ENCODE measurements at places on chromosomes 16 and 17. TPM values are rescaled to one million over a fixed set of nuclear protein-coding genes. Genes with fewer than 3 reads are reported as not detected.

DNA sequence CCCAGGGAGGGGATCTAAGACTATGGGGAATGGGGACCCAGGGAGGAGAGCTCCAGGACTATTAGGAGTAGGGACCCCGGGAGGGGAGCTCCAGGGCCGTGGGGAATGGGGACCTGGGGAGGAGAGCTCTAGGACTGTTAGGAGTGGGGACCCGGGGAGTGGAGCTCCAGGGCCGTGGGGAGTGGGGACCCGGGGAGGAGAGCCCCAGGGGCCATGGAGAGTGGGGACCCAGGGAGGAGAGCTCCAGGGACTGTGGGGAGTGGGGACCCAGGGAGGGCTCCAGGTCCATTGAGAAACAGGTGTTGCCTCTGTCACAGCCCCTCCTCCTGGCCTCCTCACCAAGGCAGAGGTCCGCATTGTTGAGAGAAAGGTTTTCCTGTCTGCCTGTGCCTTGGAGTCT lies 16.0 kb downstream of the MPRIP start:
- no peak for DNase-seq
- H3K4me3 ChIP-seq, result no peak overlapping the region
- no peaks in the 10 kb centered on the region for H3K27me3 ChIP-seq
- no peak overlapping the region for H3K27ac ChIP-seq
- peaks cover 2% of the 10 kb centered on the region for H3K4me1 ChIP-seq

TSPAN10 gene
- total RNA-seq, result 4.0 TPM

DNA sequence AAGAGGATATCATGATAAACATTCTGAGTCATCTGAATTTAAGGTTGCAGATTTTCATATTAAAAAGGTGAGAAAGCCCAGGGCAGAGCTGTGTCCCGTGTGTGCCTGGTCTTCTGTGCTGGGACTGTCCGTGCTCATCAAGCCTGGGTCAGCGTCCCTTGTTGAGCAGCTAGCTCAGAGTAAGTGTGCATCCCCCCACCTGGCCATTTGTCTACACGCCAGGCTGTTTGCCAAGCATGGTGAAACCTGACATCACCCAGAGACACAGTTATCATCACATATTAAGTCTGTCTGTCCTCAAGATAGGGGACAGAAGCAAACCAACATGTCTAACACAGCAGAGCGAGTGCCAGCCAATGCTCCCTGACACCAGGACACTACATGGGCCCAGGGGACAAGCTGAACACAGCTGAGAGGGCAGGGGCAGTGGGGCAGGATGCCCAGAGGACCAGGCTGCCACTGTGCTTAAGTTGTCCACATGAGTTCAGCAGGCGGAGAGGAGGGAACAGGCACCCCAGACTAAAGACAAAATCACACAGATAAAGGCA lies 57.9 kb upstream of the CNEP1R1 start:
- H3K27ac ChIP-seq, result no peak overlapping the region
- no peak for DNase-seq
- H3K4me3 ChIP-seq, result no peak overlapping the region
- peaks cover 13% of the 10 kb centered on the region for H3K27me3 ChIP-seq
- no peaks in the 10 kb centered on the region for H3K36me3 ChIP-seq
- peaks cover 8% of the 10 kb centered on the region for H3K4me1 ChIP-seq

KCTD19 gene
- 0.14 TPM for total RNA-seq

DNA sequence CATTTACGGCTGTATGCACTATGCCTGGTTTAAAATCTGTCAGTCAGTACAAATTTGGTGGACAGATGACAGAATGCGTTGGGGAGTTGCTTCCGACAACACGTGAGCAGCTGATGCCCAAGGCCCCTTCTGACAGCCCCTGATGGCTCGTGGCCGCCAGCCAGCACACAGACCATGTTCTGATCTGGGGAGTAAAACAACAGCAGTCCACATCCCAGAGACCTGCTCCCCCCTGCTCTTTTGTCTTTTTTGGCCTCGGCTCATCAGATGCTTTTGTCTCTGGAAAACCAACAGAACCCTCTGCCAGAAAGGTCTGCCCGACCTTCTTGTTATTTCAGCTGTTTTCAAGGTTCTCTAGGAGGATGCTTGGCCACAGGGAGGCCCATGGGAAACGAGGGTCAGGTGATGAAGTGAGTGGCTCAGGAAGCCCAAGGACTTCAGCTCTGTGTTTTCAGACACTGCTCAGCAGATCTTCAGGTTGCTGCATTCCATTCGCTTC lies 10.8 kb downstream of the ARSG start:
- H3K4me3 ChIP-seq, result no peak overlapping the region
- peaks cover 6% of the 10 kb centered on the region for H3K4me1 ChIP-seq
- H3K36me3 ChIP-seq, result no peaks in the 10 kb centered on the region
- no peak for DNase-seq
- H3K27ac ChIP-seq, result no peak overlapping the region
- peaks cover 6% of the 10 kb centered on the region for H3K27me3 ChIP-seq

DNA sequence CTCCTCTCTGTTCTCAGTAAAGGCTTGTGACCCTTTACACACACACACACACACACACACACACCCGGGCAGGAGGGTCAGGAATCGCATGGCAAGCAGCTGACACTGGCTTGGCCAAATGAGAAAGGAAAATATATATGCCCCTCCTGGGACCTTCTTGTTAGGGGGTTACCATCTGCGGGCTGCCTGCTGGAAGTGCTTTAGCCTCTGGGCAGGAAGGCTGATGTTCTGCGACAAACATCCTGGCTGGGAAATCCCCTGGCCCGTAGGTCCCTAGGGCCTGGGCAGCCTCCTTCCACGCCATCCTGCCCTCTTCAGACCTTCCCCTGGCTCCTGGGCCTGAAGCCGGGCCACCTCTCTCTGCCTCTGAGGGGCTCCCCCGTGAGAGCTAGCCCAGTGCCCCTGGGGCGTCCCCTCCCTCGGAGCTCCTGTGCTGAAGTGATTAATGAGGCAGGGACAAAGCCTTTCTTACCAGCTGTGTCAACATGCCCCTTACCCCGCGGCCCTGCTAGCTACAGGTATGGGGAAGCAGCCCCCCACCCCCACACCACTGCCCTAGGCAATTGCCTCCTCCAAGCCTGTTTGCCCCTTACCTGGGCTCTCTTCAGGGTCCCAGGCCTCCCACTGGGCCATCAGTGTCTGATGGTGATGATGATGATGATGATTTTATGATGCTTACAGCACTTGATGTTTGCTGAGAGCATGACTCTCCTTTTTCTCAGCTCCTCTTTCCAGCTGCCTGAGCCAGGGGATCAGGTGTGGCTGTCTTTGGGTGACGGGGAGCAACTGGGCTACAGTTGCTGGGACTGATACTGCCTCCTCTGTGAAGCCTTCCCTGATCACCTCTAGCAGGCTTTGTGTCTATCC lies 32.8 kb upstream of the ETV4 start:
- peaks cover 49% of the 10 kb centered on the region for H3K4me1 ChIP-seq
- H3K27ac ChIP-seq, result peak overlapping the region; percentile 85
- no peaks in the 10 kb centered on the region for H3K27me3 ChIP-seq
- no peaks in the 10 kb centered on the region for H3K36me3 ChIP-seq
- peak; percentile 45 for DNase-seq

GRCh38 chr16:9909072-9909825 lies 273.0 kb downstream of the GRIN2A start:
- peaks cover 3% of the 10 kb centered on the region for H3K27me3 ChIP-seq
- H3K36me3 ChIP-seq, result no peaks in the 10 kb centered on the region
- H3K4me3 ChIP-seq, result no peak overlapping the region
- H3K4me1 ChIP-seq, result peaks cover 2% of the 10 kb centered on the region

DNA sequence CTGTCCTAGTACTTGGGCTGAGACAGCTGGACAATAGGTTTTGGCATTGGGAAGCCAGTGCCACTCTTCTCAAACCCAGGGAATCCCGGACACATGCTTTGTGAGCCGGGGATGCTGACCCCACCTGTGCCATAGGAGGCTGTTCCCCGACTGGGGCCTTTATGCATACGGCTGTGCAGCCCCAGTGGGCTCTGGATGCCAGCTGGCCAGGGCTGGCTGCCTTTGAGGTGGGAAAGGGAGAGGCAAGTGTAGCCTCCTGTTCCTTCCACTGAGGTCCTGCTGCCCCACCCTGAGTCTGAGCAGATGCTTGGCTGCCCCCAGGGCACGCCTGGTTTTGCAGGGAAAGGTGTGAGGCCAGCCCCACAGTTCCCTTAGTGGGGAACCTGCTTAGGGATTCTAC lies 105.7 kb downstream of the CCDC182 start:
- H3K4me1 ChIP-seq, result no peaks in the 10 kb centered on the region
- H3K4me3 ChIP-seq, result no peak overlapping the region
- peak overlapping the region; percentile 49 for H3K27ac ChIP-seq
- no peak for DNase-seq
- peaks cover 10% of the 10 kb centered on the region for H3K36me3 ChIP-seq

PLEKHG4 gene
- 3.8 TPM for total RNA-seq

DNA sequence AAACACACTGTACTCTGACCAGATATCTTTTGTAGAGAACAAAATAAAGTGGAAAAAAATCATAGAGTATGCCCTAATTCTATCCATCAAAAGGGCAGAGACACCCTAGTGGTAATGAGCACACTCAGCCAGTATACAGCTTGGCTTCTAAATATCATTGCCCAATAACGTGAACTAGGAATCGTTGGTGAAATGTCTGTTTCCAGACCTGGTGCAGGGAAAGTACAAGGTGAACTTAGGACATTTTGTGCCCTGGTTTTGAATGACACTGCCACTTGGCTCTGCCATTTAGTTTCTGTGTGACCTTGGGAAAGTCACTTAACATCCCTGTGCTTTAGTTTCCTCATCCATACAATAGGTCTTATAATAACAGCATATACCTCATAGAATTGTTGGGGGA lies 13.7 kb downstream of the AMFR start:
- DNase-seq, result no peak
- H3K4me1 ChIP-seq, result peaks cover 3% of the 10 kb centered on the region
- H3K36me3 ChIP-seq, result peaks cover 18% of the 10 kb centered on the region
- H3K27ac ChIP-seq, result no peak overlapping the region
- H3K27me3 ChIP-seq, result no peaks in the 10 kb centered on the region

DNA sequence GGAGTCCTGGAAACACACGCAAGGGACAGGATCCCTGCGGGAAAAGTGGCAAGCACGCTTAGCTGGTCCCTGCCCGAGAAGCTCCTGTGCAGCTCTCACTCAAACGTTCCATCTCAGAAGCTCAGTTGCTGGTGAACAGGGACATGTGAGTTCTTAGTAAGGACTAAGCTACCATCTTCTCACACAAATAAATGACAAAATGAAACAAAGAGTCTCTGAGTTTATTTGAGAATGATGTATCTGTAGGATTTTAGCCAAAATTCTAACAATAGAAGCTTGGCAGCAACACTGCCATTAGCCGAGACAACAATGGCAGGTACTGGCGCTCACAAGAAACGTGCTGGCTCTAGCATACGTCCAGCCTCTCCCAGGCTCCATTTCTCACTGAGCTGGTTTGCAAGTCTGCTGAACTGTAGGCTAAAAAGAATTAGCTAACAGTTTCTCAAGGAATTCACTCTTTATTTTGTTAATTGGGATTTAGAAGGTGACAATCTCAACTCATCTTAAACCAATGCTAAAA lies 90.2 kb downstream of the VPS53 start:
- DNase-seq, result no peak
- peaks cover 3% of the 10 kb centered on the region for H3K4me1 ChIP-seq
- no peak overlapping the region for H3K4me3 ChIP-seq
- H3K27me3 ChIP-seq, result no peaks in the 10 kb centered on the region

CCDC144A gene
- total RNA-seq, result 1.2 TPM

GRCh38 chr16:16197331-16197730 lies 26.0 kb downstream of the ABCC6 start:
- H3K4me1 ChIP-seq, result no peaks in the 10 kb centered on the region
- H3K4me3 ChIP-seq, result no peak overlapping the region
- no peaks in the 10 kb centered on the region for H3K36me3 ChIP-seq
- no peak for DNase-seq
- H3K27ac ChIP-seq, result no peak overlapping the region

SRCIN1 gene
- total RNA-seq, result 13.8 TPM

NTN3 gene
- total RNA-seq, result 2.5 TPM

DNA sequence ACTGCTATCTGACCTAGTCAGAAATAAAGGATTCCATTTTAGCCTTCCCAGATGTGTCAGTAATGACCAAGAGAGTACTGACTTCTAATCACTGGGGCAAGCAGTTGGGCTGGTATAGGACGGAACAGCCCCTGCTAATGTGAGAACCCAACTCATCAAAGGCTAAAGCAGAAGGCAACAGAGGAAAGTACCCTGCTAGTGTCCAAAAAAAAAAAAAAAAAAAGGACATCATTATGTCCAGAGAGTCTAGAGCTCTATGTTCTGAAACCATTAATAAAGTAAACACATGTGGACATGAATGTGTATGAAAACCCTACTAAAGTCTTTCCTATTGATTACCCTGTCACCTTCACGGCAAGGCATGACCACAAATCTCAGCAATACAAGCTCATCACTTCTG lies 85.0 kb downstream of the CYTH1 start:
- no peak for DNase-seq
- H3K27me3 ChIP-seq, result no peaks in the 10 kb centered on the region
- H3K4me3 ChIP-seq, result no peak overlapping the region
- H3K4me1 ChIP-seq, result no peaks in the 10 kb centered on the region

PYDC1 gene
- total RNA-seq, result not detected

CNTNAP4 gene
- total RNA-seq, result 0.74 TPM

TEX14 gene
- 0.22 TPM for total RNA-seq

DNA sequence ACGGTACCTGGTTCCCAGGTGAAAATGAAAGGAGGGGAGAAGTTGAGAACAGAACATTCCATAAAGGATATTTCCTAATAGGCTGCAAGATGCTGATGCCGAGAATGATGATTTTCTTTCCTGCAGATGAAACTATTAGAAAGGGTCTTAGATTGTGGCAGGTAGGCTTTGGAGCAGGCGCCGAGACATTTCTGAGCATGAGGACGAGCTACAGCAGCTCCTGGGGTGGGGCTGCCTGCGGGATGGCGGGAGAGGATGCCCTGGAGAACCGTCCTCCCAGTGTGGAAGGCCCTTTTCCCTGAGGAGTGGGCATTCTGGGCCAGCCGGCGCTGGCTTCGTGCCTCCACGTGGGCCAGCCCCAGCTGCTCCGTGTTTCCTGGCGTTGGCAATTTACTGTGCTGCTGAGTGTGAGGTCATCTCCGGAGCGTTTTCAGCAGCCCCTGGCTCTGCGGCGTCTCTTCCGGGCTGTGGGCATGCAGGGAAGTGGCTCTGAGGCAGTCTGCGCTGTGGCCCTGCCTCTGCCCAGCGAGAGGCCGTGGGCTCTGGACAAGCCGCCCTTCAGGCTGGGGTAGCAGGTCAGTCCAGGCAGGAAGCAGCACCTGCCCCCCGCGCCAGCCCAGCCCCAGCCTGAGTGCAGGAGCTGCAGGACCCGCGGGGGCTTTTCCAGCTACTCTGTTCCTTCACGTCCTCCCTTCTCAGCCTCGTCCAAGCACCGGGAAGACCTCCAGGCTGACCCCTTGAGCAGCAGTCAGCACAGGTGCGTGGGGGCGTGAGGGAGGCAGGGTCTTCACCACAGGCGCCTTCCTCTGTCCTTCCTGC lies 12.2 kb downstream of the ENGASE start:
- H3K27me3 ChIP-seq, result no peaks in the 10 kb centered on the region
- no peaks in the 10 kb centered on the region for H3K4me1 ChIP-seq
- no peak for DNase-seq
- peaks cover 4% of the 10 kb centered on the region for H3K36me3 ChIP-seq
- H3K4me3 ChIP-seq, result no peak overlapping the region

SECTM1 gene
- total RNA-seq, result not detected

GRCh38 chr16:75589306-75589705 lies 23.1 kb downstream of the GABARAPL2 start:
- peaks cover 4% of the 10 kb centered on the region for H3K36me3 ChIP-seq
- no peak overlapping the region for H3K27ac ChIP-seq
- no peak for DNase-seq
- H3K27me3 ChIP-seq, result no peaks in the 10 kb centered on the region

MYCBPAP gene
- total RNA-seq, result 3.5 TPM
